ENCODE measurements at places on chromosomes 3 and 15.

GRCh38 chr3:46974421-46975171, 1.9 kb downstream of the CCDC12 start:
- DNase-seq = no peak

- DNase-seq = no peak
These were observed 13.2 kb upstream of the GPR160 start for GRCh38 chr3:170024581-170024980.

- DNase-seq = peak; percentile 6
These were observed 68.2 kb downstream of the POLQ start for GRCh38 chr3:121477589-121477988.

DNA sequence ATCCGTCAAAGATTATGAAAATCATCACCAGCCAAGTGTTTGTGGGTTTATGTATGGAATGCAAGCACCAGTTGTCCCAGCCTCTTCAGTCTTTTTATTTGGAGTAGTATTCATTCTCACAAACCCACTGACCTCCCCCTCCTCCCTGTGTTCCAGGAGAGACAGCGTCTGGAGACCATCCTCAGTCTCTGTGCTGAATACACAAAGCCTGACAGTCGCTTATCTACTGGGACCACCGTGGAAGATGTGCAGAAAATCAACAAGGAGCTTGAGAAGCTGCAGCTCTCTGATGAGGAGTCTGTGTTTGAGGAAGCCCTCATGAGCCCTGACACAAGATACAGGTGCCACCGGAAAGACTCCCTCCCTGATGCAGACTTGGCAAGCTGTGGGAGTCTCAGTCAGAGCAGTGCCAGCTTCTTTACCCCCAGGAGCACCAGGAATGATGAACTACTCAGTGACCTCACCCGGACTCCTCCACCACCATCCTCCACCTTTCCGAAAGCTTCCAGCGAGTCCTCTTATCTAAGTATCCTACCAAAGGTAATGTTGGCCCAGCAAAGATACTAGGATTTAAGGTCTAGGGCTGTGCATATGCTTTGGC, 54.2 kb downstream of the PHLDB2 start:
- no peak for DNase-seq

DNA sequence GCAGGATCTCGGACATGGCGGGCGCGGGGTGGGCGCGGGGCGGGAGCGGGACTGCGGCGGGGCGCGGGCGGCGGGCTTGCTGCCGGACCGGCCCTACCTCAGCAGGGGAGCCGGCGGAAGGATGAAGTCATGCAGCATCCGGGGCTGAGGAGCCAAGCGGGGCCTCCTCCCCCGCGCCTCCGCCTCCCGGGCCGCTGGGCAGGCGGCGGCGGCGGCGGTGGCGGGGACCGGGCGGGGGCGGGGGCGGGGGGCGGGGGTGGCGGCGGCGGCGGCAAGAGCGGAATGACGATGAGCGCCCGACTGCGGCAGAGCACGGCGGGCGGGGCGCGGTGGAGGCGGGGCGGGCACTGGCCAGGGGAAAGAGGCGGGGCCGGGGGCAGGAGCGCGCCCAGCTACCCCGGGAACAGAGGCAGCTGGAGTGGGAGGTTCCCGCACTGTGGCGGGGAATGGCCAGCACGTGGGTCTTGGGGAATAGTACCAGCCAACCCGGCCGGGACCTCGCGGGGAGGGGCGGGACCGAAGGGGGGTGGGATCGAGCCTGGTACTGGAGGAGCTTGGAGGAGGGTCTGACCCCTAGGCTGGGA, at the start of gene CAMK2N2:
Gene CAMK2N2, minus strand, starts transcription at position 284 of the 584 bp plus-strand sequence. Its CDS starts 268 bp downstream, at position 16.
- DNase-seq = no peak

GRCh38 chr3:50168388-50168787, 13.3 kb downstream of the SEMA3F start:
- DNase-seq = no peak

GRCh38 chr15:60660290-60661051, 181.5 kb upstream of the ICE2 start:
- DNase-seq = no peak
